Sigmoid colon (tissue), 7 donors: ENCODE measurements at places on chromosomes 12 and 14. TPM values are rescaled to one million over a fixed set of nuclear protein-coding genes. Genes with fewer than 3 reads are reported as not detected.

- no peak for DNase-seq
- no peaks in the 10 kb centered on the region for H3K4me1 ChIP-seq
- H3K36me3 ChIP-seq = no peaks in the 10 kb centered on the region
- H3K4me3 ChIP-seq = no peak overlapping the region
- H3K27me3 ChIP-seq = no peaks in the 10 kb centered on the region
- H3K27ac ChIP-seq = no peak overlapping the region
Measured at GRCh38 chr12:23504043-23504442, 445.4 kb downstream of the SOX5 start.

GRCh38 chr14:93543766-93544165 lies 113.0 kb downstream of the UNC79 start:
- H3K27ac ChIP-seq = no peak overlapping the region
- no peaks in the 10 kb centered on the region for H3K36me3 ChIP-seq
- no peak overlapping the region for H3K4me3 ChIP-seq
- DNase-seq = no peak

DNA sequence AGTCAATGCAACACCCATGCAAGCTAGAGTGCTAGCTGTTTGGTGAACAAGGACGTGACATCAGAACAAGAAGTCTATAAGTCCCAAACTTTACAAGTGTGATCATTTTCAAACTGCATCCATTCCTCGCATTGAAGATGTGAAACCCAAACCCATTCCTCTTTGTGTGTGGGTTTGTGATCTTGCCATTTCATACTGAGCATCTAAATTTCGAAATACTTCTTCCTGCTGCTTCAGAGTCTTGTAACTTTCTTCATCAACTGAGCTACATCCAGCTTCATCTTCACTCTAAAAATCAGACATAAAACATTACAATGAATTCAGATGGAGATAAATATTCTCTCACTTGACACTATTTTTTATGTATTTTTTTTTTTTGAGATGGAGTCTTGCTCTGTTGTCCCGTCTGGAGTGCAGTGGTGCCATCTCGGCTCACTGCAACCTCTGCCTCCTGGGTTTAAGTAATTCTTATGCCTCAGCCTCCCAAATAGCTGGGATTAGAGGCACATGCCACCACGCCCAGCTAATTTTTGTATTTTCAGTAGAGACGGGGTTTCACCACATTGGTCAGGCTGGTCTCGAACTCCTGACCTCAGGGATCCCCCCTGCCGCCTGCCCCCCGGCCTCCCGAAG lies 4.8 kb upstream of the ZCCHC8 start:
- no peaks in the 10 kb centered on the region for H3K27me3 ChIP-seq
- no peak overlapping the region for H3K4me3 ChIP-seq
- H3K27ac ChIP-seq = no peak overlapping the region
- no peak for DNase-seq

- no peak for DNase-seq
- no peaks in the 10 kb centered on the region for H3K36me3 ChIP-seq
- no peaks in the 10 kb centered on the region for H3K27me3 ChIP-seq
- no peak overlapping the region for H3K27ac ChIP-seq
- H3K4me1 ChIP-seq = peaks cover 13% of the 10 kb centered on the region
Measured at GRCh38 chr12:4603421-4603820, 41.4 kb downstream of the DYRK4 start.

- no peaks in the 10 kb centered on the region for H3K4me1 ChIP-seq
- no peak overlapping the region for H3K4me3 ChIP-seq
- H3K27me3 ChIP-seq = no peaks in the 10 kb centered on the region
- H3K36me3 ChIP-seq = no peaks in the 10 kb centered on the region
- no peak for DNase-seq
Measured at GRCh38 chr14:20787025-20787424, 6.0 kb downstream of the RNASE6 start.

DNA sequence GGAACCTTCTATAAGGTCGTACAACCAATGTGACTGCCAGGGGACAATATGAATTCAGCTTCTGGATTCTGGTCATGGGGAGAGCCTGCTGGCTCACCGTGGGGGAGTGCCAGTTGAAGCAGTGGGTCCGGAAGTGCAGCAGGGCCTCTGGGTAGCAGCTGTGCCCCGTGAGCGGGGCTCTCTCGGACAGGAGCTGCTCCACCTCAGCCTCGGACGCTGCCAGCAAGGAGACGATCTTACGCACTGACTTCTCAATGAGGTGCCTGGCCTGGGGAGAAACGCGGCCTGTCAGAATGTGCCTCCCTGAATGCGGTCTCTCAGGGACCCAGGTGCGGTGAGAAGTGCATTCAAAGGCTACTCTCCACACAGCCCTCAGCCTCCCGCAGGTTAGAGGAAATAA lies 42.0 kb downstream of the LGMN start:
- H3K4me1 ChIP-seq = no peaks in the 10 kb centered on the region
- H3K27me3 ChIP-seq = no peaks in the 10 kb centered on the region
- no peak overlapping the region for H3K4me3 ChIP-seq

DNA sequence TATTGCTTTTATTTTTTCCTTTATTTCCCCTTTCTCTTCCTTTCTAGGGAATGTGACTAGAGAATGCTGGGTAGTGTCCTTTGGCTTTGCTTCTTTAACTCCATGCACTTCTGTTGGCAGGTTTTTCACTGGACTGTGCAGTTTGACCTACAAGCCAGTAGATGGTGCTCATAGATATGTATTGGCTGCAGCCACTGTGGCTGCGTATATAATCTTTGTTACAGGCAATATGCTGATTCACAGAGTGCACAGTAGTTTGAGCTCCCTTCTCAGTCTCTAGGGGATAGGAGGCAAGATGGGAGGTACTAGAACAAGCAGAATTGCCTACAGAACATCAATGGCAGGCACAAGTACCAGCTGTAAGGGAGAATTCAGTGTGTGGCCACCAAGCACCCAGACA lies 503.5 kb downstream of the LRFN5 start:
- no peaks in the 10 kb centered on the region for H3K4me1 ChIP-seq
- H3K27me3 ChIP-seq = no peaks in the 10 kb centered on the region
- no peak overlapping the region for H3K4me3 ChIP-seq
- H3K36me3 ChIP-seq = no peaks in the 10 kb centered on the region

DNA sequence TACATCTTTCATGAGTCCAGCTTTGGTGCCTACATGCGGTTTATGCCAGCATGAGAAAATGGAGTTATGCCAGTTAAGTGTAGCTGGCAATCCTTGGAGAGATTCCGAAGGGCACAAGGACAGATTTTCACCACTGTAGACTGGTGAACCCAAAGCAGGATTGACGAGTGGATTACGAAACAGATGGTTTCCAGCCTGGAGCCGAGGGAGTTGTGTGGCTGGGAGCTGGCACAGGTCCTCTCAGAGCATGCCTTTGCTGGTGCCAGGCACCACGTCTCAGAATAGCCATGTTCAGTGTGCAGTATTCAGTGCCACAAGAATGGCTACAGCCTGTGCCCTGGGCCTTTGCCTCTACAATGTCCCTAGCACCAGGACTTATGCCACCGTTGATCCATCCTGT lies 13.2 kb downstream of the KCNH3 start:
- H3K36me3 ChIP-seq = no peaks in the 10 kb centered on the region
- H3K27me3 ChIP-seq = peaks cover 19% of the 10 kb centered on the region
- H3K27ac ChIP-seq = no peak overlapping the region
- no peak overlapping the region for H3K4me3 ChIP-seq
- DNase-seq = no peak

GRCh38 chr14:106501898-106502297 lies 975.5 kb downstream of the TMEM121 start:
- H3K36me3 ChIP-seq = no peaks in the 10 kb centered on the region
- H3K4me3 ChIP-seq = no peak overlapping the region
- H3K4me1 ChIP-seq = no peaks in the 10 kb centered on the region
- no peak for DNase-seq

GRCh38 chr12:128961957-128962356 lies 108.7 kb downstream of the GLT1D1 start:
- no peaks in the 10 kb centered on the region for H3K36me3 ChIP-seq
- H3K4me1 ChIP-seq = no peaks in the 10 kb centered on the region
- H3K4me3 ChIP-seq = no peak overlapping the region

- DNase-seq = no peak
- no peak overlapping the region for H3K27ac ChIP-seq
- no peaks in the 10 kb centered on the region for H3K4me1 ChIP-seq
- no peaks in the 10 kb centered on the region for H3K27me3 ChIP-seq
Measured at GRCh38 chr14:70013271-70013873, 134.2 kb downstream of the SMOC1 start.

DNA sequence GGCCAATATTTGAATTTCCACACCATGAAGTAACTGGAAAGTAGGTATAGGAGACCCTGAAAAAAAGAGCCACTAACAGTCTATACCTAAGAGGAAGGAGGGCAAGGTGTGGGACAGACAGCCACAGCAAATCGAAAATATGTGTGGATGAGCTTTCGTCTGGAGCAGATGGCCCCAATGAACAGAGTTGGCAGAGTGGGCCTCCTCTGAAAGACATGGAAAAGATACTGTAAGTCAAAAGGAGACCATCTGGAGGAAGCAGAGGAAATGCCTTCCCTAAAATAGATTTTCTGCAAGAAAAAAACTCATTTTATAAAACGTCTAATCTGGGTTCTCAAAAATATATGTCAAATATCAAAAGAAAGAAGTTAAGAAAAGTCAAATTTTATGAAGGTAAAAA lies 157.2 kb upstream of the PRKD1 start:
- H3K4me3 ChIP-seq = no peak overlapping the region
- no peaks in the 10 kb centered on the region for H3K4me1 ChIP-seq
- DNase-seq = no peak
- H3K27ac ChIP-seq = no peak overlapping the region
- H3K27me3 ChIP-seq = no peaks in the 10 kb centered on the region

DNA sequence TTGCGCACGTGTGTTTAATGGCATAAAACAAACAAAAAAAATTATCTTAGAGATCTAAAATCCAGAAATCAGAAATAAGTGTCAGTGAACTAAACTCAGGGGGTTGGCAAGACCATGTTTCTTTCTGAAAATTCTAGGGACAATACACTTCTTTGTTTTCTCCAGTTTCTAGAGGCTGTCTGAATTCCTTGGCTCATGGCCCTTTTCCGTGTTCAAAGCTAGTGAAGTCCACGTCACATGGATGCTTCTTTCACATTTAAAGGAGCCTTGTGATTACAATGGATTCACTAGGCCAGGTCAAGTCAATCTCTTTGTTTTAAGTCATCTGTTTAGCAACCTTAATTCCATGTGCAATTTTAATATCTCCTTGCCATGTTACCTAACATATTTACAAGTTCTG lies 22.4 kb downstream of the SLCO1B3 start:
- H3K36me3 ChIP-seq = no peaks in the 10 kb centered on the region
- H3K27me3 ChIP-seq = no peaks in the 10 kb centered on the region
- H3K27ac ChIP-seq = no peak overlapping the region
- no peak for DNase-seq
- H3K4me3 ChIP-seq = no peak overlapping the region

- no peak for DNase-seq
- H3K4me3 ChIP-seq = no peak overlapping the region
Measured at GRCh38 chr12:113456199-113456598, 15.5 kb downstream of the LHX5 start.

DNA sequence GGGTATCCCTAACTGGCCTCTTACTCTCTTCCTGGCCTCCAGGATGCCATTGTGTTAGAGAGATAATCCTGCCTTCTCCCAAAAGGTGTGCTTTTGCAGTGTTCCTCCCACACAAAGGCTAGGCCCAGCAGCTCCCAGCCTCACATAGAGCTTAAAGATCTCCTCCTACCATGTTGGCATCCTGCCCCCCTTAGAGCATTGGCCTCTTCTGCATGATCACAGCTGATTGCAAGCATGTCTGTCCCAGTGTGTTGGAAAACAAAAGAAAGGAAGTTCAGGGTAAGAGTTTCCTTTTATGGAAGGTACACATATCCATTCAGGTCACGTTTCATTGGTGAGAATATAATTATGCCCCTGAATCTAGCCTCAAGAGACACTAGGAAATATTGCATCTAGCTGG lies 405.4 kb downstream of the TMTC2 start:
- no peak overlapping the region for H3K4me3 ChIP-seq
- no peaks in the 10 kb centered on the region for H3K36me3 ChIP-seq
- H3K4me1 ChIP-seq = no peaks in the 10 kb centered on the region
- no peak for DNase-seq
- H3K27me3 ChIP-seq = no peaks in the 10 kb centered on the region

- no peak for DNase-seq
- no peaks in the 10 kb centered on the region for H3K36me3 ChIP-seq
- no peak overlapping the region for H3K4me3 ChIP-seq
Measured at GRCh38 chr14:81386290-81386745, 13.8 kb downstream of the STON2 start.

- H3K4me1 ChIP-seq = peaks cover 10% of the 10 kb centered on the region
- no peaks in the 10 kb centered on the region for H3K36me3 ChIP-seq
- no peak overlapping the region for H3K4me3 ChIP-seq
- no peaks in the 10 kb centered on the region for H3K27me3 ChIP-seq
- H3K27ac ChIP-seq = no peak overlapping the region
Measured at GRCh38 chr14:79064214-79064613, 894.0 kb downstream of the NRXN3 start.

DNA sequence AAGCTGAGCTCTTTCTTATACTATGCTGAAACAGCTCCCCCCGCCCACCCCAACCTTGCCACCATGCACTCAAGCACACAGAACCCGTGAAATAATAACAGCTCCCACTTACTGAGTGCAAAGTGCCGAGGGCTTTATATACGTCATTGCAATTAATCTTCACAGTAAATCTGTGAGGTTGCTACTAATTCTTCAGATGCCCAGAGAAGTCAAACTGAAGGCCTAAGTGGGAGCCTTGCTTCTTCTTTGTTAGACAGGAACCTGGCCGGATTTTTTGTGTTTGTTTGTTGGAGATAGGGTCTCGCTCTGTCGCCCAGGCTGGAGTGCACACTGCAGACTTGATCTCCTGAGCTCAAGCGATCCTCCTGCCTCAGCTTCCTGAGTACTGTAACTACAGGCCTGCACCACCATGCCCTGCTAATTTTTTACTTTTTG lies 34.0 kb downstream of the VCPKMT start:
- no peak for DNase-seq
- H3K4me1 ChIP-seq = peaks cover 5% of the 10 kb centered on the region
- no peak overlapping the region for H3K27ac ChIP-seq
- H3K4me3 ChIP-seq = no peak overlapping the region
- H3K36me3 ChIP-seq = no peaks in the 10 kb centered on the region

- no peak overlapping the region for H3K27ac ChIP-seq
- no peak for DNase-seq
- H3K27me3 ChIP-seq = no peaks in the 10 kb centered on the region
- no peaks in the 10 kb centered on the region for H3K36me3 ChIP-seq
Measured at GRCh38 chr14:101716956-101717662, 44.4 kb upstream of the PPP2R5C start.

- no peaks in the 10 kb centered on the region for H3K27me3 ChIP-seq
- H3K36me3 ChIP-seq = peaks cover 13% of the 10 kb centered on the region
- DNase-seq = peak; percentile 61
- peaks cover 11% of the 10 kb centered on the region for H3K4me1 ChIP-seq
Measured at GRCh38 chr12:53402871-53403270, 20.8 kb upstream of the AMHR2 start.

GRCh38 chr14:81433378-81433777 lies 33.3 kb upstream of the STON2 start:
- H3K27me3 ChIP-seq = peaks cover 57% of the 10 kb centered on the region
- no peak overlapping the region for H3K27ac ChIP-seq
- DNase-seq = no peak

The PRPH gene
- 19.7 TPM for total RNA-seq

The PLEKHD1 gene
- not detected for total RNA-seq

The LRP1-AS gene
- not detected for total RNA-seq

The CATSPERB gene
- total RNA-seq = 6.7 TPM

The GAS2L3 gene
- 1.6 TPM for total RNA-seq

The EPYC gene
- total RNA-seq = not detected

The C14orf132 gene
- 30.4 TPM for total RNA-seq

The MIP gene
- total RNA-seq = not detected

The HOTAIR gene
- not detected for total RNA-seq

The TAS2R30 gene
- total RNA-seq = 9.9 TPM

The OR9K2 gene
- total RNA-seq = not detected

The ABCB9 gene
- total RNA-seq = 3.8 TPM

The CEBPE gene
- not detected for total RNA-seq
